ENCODE measurements at places on chromosomes 7 and 10.

GRCh38 chr7:73358590-73359275 lies 30.8 kb downstream of the FKBP6 start:
- no peak for DNase-seq

- no peak for DNase-seq
These were observed 557.0 kb upstream of the IGFBP3 start for GRCh38 chr7:46478046-46478445.

GRCh38 chr10:76299501-76299900 lies 868.1 kb downstream of the LRMDA start:
- DNase-seq, result no peak

GRCh38 chr7:105941596-105941995 lies 21.5 kb upstream of the CDHR3 start:
- DNase-seq, result no peak

GRCh38 chr10:59674215-59674836 lies 35.3 kb downstream of the SLC16A9 start:
- no peak for DNase-seq

DNA sequence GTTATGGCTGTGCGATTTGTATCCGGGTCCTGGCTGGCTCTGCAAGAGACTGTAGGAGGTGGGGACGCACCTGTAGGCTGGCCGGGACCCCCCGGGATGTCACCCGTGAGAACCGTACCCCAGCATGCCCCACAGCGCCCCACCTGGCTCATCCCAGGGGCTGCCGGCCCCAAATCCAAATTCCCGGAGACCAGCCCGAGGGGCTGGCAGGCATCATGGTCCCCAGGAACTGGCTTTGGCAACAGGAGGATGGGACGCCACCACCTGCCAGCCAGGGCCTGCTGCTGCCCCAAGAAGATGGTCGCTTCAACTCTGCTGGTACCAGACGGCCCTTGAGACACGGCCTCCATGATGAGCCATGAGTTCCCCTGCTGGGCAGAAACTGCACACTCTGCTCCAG lies 239.4 kb downstream of the ELFN1 start:
- DNase-seq, result no peak

DNA sequence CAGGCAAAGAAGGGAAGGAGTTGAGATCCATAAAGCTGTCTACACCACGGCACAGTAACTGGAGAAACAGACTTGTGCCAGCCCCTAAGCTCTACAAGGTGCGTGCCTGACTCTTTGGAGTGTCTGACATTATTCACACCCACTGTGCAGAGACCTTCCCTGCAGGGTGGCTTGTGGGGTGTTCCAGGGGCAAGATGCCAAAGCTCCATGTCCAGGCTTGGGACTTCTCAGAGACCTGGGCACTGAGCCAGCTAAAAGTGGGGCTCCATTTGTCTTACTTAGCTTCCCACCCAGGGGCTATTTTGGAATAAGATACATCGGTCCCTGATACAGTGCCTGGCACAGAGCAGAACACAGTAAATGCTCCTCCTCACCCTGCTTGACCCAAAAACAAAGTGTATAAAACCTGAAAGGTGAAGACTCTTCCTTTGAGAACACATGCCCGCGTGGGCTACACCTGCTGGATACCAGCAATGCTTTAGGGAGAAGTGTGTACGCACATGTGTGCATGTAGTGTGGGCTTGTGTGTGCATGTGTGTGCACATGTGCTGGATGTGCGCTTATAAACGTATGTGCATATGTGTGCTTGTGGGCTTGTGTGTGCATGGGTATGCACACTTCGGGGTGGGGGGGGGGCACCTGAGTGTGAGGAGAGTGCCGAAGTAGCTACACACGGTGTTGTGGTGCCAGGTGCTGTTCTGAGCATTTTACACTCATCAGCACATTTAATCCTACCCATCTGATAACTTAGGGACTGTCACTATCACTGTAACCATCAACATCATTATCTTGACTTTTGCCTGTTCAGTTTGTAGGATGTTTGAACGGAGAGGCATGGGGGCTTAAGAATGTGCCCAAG lies 143.0 kb downstream of the ARHGAP22 start:
- no peak for DNase-seq

DNA sequence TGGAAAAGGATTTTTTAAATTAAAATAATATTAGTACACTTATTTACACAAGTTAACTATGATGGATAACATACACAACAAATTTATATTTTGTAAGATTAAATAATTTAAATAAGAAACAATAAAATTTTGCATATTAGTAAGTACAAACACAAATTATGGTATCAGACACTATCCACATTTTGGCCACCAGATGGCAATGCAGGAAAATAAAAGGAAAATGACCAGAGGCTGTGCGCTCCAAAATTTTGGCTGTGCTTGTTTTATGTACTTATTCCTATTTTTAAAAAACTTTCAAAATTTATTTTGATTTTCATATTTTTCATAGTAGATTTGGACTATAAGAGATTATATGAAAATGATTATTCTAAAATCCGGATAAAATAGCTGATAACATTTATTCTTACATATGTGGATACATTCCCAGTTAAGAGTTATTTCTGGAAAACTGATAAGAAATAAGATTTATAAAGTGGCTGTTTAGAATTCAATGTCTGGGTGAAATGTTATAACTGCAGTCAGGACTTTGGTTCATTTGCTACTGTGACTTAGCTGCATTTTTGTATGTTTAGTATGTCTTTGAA lies 274.7 kb upstream of the HGF start:
- peak; percentile 71 for DNase-seq

DNA sequence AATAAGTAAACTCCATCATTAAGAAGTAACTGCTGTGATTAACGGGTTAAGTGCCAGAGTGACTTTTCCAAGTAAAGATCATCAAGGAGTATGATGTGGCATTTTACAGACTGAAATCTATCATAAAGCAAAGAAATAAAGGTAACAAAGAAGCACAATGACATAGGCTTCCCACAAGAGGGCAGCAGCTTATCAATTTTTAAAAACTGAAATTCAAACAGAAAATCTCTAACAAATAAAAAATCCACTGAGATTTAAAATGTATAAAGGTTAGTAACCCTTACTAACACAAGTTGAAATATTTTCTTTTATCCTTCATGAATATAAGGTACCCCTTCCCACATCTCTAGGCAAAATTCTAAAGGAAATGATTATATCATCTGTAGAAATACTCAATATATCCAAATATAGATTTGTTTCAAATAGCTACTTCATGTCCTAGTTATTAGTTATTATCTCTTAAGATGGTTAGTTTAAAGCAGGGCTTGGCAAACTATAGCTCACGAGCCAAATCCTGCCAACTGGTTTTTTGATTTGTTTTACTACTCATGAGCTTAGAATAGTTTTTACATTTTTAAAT lies 29.2 kb downstream of the FAM3C start:
- DNase-seq, result peak; percentile 31

DNA sequence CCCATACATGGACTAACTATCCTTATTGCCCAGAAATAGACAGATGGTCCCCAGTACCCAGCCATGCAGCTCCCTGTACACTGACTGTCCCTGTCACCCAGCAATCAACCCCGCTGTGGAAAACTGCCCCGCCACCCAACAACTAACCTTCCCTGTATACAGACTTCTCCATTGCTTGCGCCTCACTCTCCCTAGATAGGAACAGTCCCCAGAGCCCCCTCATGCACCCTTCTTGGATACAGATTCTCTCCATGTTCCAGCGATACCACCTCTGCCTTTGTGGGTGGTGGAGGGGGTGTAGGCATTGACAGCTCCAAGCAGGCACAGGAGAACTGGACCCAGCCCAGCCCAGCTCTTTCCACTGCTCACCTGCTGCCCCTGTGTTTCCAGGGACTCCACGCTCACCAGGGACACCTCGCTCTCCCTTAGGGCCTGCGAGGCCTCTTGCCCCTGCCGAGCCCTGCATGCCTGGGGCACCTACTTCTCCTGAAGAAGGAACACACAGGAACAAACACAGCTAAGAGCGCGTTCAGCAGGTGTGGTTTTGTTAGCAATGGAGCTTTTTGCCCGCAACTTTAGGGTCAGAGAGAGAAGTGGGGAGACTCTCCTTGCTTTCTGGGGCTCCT lies 7.2 kb downstream of the SFTPD start:
- DNase-seq, result no peak

- no peak for DNase-seq
These were observed 359.5 kb upstream of the NPSR1 start for GRCh38 chr7:34298492-34299013.

DNA sequence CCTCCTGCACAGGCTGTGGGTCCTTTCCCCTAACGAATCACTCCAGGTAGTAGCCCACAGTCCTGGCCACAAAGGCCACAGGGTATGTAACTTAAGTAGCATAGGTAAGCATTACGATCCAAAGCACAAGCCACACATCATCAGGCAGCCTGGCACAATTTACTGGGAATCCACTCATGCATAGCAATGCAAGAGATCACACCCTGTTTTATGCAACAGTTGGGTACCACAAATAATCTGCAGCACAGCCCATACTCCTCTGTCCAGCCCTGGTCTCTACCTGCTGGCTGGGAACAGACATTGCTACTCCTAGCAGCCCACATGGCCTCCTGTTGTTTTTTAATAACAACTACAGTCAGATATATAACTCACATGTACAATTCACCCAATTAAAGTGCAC lies 34.3 kb downstream of the SRPK2 start:
- no peak for DNase-seq

DNA sequence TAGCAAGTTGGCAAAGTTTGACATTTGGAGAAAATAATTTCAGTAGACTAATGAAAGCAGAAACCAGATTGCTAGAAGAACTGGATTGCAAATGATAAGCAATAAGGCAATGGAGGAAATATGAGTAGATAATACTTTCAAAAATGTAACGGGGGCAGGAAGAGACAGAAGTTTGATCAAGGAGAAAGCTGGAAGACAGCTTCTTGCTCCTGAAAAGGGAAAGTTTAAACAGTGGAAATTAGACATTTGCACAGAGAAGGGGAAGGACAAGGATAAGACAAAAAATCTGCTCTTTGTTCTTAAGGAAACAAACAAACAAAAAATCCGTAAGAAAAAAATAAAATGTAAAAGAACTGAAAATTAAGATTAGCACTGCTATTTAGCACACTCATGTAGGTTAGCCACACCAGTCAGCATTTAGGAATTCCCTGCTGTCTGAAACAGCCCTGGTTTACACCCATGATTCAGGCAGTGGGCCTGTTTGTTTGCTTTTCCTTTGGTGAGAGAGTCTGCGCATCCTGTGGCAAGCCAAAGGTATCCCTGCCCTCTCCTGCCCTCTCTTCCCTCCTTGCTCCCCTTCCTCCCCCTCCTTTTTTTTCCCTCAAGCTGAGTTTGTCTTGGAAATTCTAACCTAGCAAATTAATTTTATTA lies 104.3 kb upstream of the CAV2 start:
- no peak for DNase-seq

- no peak for DNase-seq
These were observed 12.0 kb upstream of the SP8 start for GRCh38 chr7:20798694-20799121.

DNA sequence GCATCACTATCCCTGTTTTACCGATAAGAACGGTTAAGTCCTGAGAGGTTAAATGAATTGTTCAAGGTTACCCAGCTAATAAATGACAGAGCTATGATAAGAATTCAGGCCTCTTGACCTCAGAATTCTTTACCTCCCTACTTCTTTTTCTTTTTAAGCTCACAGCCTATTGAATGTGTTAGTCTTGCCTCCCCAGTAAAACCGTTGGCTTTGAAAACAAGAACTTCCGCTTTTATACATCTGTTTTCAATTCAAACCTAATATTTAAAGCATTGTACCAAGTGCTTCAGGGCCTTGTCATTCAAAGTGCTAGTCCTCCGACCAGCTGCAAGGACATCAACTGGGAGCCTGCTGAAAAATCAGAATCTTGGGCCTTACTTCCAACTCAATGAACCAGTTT lies 15.6 kb downstream of the SEC31B start:
- DNase-seq, result no peak

GRCh38 chr7:151590850-151591771 lies 71.4 kb upstream of the RHEB start:
- no peak for DNase-seq

All from midbrain (tissue), 1 donor.